ENCODE measurements at places on chromosomes 11 and 22.

DNA sequence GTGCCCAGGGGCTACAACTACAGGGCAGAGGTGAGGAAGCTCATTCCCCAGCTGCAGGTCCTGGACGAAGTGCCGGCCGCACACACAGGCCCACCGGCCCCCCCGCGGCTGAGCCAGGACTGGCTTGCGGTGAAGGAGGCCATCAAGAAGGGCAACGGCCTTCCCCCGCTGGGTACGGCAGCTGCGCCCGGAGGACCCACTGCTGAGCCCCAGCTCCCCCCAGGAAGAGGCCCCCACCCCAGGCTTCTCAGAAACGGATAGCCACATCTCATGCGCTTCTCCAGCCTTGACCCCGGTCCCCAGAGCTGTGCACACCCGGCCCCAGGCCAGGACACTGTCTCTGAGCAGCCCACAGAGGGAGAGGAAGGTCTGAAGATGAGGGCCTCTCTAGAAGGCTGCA is 9.4 kb downstream of the LMNTD2 start:
- no peak for DNase-seq

DNA sequence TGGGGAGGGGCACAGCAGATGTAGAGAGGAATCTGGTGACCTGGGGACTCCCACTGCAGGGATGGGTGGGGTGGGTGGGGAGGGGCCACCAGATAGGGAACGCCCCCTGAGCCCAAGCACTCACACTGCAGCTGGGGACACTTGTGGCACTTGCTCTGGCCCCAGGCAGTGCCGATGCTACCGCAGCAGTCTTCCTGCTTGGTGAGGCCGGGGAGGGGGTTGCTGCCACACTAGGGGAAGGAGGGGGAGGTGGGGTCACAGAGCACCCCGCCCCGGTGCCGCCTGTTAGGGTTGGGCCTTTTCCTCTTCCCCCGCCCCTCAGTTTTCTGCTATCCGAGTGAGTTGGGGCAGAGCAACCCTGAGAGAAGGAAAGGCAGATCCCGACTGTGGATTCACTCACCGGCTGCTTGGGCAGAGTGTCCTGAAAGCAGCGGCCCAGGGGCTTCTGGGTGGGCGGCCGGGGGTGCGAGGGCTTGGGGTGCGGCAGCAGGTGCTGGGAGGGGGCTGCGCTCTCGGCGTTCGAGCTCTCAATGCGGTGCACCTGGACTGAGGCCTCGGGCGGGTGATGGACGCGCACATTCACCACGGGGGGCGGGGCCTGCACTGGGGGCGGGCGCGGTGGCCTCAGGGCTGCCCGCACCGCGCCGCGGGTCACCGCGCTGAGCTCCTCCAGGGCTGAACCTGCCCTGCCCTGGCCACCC is 4.7 kb downstream of the LTBP3 start:
- DNase-seq = no peak

DNA sequence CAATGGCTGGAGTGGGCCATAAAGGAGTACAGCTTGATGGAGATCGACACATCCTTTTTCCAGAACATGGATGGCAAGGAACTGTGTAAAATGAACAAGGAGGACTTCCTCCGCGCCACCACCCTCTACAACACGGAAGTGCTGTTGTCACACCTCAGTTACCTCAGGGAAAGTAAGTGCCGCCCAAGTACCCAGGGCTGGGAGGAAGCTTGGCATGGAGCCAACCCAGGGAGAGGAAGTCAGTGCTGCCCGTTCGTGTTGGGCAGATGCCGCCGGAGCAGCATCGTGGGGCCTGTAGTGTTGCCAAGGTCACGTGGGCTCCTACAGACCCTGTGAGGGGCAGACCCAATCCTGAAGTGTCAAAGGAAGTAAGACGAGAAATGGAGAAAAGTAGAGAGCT is 78.9 kb downstream of the FLI1 start:
- DNase-seq = peak; percentile 38

- DNase-seq = no peak
These were observed 69.4 kb downstream of the BUD13 start for GRCh38 chr11:116703421-116703820.

- DNase-seq = no peak
These were observed 61.1 kb downstream of the NFAM1 start for GRCh38 chr22:42371099-42371498.

DNA sequence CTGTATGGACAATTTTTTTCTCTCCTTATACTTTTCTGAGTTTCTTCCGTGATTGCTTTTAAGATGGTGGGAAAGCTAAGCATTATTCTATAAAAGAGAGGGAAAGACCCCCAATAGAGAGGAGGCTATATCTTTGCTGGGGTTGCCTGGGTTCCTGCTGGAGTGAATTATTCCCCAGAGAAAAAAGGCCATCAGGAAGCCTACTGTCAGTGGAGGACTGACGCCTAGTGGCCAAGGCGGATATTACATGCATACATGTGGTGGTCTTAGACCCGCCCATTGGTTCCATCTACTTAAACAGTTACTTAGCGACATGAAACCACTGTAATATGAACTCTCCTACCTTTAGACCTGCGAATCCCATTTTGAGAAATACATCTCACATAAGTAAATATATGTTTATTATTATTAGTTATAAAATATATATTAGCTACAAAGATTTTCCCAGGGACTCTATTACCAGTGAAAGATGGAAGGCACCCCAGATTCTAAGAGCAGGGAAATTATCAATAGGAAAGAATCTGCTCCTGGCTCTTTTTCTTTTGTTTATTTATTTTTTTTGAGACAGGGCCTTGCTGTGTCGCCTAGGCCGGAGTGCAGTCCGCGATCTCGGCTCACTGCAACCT is 15.7 kb upstream of the PGA3 start:
- peak; percentile 71 for DNase-seq

- no peak for DNase-seq
These were observed 1.5 kb downstream of the PPFIA1 start for GRCh38 chr11:70272009-70272408.

DNA sequence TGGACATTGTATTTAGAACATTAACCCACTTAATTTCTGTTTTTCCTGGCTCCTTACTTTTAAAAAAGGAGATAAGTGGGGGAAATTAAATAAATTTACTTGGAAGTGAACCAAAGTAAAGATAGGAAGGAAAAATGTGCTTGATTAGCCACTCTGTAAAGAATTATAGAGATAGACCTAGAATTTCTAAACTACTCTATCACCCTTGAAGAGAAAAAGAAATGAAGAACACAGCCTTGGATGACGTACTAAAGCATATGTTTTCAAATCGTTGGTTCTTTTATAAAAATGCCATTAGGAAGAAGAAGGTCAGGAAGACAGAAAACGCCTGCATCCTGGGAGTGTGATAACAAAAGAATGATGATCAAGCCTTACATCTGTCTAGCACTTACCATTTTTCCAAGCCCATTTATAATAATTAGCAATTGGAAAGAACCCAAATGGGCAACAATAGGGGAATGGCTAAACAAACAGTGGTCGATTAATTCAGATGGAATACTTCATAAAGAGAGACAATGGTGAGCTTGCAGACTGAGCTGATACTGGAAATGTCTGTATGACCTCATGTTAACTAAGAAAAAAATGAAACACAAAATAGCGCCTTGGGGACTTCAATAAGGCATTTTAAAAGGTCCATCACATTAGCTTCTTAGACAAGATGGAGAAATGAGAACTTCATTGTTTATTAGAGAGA is 81.0 kb upstream of the LRRC55 start:
- no peak for DNase-seq

DNA sequence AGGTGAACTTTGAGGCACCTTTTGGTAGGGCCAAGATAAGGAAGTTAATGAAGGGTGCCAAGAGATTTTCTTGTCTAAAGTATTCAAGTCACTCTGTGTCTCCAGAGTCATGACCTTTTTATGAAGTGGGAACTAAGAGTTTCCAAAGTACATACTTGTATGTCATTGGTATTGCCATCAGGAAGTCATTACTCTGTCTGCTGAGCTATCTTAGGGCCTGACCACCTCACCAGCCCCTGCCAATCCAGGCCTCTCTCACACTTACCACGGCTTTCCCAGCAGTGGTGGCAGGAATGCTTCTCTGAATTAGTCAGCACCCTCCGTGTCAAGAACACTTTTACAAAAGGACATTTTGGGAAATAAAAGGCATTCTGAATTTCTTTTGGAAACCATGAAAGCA is 192.8 kb upstream of the MTNR1B start:
- no peak for DNase-seq

DNA sequence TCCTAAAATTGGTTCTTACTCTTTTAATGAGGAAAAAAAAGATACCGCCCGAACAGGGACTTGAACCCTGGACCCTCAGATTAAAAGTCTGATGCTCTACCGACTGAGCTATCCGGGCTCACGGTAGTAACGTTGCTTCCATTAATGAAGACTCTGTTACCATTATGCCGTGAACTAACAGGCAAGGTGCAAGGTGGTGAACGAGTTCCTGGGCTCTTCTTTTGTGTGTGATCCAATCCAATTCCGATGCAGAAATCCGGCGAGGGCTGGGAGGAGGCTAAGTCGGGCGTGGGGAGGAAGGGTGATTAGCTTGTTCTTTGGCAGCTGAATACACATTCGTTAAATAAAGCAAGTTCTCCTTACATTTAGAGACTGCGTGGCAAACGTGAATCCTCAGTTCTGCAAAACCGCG is 49.0 kb downstream of the OR4D9 start:
- peak; percentile 61 for DNase-seq

GRCh38 chr22:19734837-19735382 is 11.6 kb downstream of the GP1BB start:
- DNase-seq = no peak

- peak; percentile 67 for DNase-seq
These were observed 3.6 kb downstream of the FIBP start for GRCh38 chr11:65884716-65885092.

- no peak for DNase-seq
These were observed 97.3 kb downstream of the STIM1 start for GRCh38 chr11:3952715-3953114.

DNA sequence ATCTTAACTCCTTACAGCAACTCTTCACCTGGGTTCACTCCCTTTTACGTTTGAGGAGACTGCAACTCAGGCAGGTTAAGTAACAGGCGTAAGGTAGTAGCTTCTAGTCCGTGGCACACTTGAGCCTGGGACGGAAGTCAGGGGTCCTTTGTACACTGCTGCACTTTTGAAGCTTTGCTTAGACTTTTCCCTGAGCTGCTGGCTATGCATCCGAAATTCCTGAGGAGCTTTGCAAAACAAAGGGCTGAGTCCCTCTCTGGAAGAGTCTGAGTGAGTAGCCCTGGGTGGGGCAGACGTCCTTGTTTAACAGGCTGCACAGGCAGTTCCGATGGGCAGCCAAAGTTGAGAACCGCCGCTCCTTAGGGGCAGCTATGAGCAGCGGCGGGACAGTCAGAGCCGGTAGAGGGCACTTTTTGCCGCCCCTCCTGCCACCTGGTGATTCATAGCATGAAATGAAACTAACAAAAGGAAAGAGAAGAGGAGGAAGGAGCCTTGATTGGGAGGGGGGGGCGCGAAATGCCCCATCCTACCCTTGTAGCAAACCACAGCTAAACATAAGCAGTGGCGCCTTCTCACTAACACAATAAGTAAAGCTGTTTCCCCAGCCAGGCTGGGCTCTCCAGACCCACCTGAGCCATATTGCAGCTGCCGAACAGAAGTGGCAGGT is 1.4 kb downstream of the TMEM109 start:
- DNase-seq = peak; percentile 45

- no peak for DNase-seq
These were observed 21.0 kb upstream of the ANO1 start for GRCh38 chr11:70057080-70057479.

- DNase-seq = no peak
These were observed 14.8 kb upstream of the TPBGL start for GRCh38 chr11:75225794-75226193.

DNA sequence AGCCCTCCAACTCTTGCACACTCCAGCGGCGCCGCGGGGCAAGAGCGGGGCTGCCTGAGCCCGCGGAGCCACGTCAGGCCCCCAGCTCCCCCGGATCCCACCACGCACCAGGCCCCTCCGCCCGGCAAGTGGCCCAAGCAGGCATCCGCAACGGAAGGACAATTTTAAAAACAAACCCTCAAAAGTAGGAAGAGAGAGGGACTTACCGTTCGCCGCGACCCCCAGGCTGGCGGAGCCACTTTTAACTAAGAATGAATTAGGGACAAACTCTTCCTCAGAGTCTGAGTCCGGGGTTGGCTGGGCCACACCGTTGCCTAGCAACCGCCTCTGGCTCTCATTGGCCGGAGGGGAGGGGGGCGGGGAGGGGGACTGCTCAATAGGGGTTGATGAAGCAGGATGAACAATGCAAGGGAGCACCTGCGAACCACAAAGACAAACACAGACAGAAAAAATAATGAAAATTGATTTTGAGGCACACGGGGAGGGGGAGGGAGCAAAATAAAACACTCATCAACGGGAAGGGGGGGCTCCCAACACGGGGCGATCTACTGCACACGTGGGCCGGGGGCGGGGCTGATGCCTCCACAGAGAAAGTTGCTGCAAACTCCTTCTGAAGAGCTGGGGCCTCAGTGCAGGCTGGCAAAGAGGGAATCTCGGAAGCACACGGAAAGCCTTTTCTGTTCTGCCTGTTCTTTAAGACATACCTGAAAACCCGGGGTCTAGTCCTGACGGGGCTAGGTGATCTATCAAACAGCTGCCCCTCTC is 387.5 kb upstream of the NARS2 start:
- DNase-seq = no peak

- DNase-seq = no peak
These were observed 89.9 kb upstream of the APOA1 start for GRCh38 chr11:116927163-116927974.

- no peak for DNase-seq
These were observed 7.6 kb downstream of the RPL3 start for GRCh38 chr22:39311592-39312400.

DNA sequence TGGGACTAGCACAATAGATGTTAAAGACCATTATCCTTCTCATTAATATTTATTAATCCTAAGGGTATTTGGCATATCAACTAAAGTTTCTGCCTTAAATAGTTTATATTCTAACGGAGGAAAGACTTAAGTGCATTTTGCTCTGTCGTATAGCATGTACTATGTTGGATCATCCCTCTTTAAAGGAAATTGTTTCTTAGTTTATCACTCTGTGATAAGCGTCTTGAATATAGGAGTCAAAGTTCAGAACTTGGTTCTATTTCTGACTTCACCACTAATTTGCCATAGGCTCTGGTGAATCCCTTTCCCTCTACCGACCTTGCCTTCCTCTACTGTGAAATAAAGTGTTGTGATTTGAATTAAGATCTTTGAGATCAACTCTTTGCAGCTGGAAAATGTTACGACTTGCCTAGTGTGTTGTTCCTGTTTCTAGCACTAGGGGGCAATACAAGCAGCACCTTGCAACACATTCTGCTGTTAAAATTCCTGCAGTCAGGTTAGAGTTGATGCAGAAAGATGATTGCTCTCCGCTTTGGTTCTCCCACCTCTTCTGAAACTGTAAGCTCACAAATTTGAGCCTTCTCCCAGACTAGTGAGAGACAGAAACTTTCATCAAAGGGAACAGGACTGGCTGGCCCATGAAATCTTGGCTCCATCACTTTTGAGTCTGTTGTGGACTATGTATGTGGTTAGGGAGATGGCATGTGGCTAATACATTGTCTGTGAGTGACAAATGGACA is 27.8 kb upstream of the ZNRF3 start:
- DNase-seq = peak; percentile 17

- no peak for DNase-seq
These were observed 2.7 kb downstream of the SLC43A3 start for GRCh38 chr11:57424137-57424791.

- DNase-seq = no peak
These were observed 145.3 kb downstream of the NCAM1 start for GRCh38 chr11:113106507-113106906.

GRCh38 chr11:112044961-112045360 is 19.8 kb downstream of the DLAT start:
- no peak for DNase-seq

- DNase-seq = no peak
These were observed 524.8 kb upstream of the API5 start for GRCh38 chr11:42786981-42787380.

GRCh38 chr22:22235558-22235957 is 9.0 kb upstream of the VPREB1 start:
- no peak for DNase-seq
